ENCODE measurements at places on chromosomes 1 and 21.

DNA sequence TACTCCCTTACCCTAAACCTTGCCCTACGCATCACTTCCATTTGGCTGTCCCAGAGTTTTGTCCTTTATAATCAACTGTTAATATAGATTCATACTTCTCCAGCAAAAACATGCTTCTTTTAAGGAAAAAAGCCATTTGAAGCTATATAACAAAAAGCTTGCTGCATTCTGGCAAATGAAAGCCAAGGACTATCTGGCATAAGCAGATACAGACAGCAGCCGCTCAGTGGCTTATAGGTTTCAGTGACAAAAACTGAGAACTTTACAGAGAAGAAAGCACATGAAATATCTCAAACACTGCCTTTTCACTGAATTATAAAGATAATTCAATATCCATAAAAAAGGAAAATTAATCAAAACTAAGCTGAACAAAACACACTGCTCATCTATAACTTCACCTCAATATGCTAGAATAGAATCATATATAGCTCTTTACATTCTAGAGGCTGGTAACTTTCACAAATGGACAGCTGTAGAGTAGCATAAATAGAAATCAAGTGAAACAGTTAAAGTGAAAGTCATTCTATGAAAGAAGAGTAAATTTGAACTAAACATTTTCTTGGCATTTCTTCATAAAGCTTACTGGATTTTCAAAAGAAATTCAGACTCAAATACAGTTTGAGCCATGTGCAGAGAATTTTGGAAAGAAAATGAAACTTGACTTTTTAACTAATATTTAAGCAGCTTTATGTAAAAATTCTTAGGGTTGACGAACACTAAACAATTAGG is 19.6 kb downstream of the CDC42BPA start:
- no peak for DNase-seq

- DNase-seq: no peak
Observed at GRCh38 chr1:83571536-83571935, 427.4 kb downstream of the TTLL7 start.

DNA sequence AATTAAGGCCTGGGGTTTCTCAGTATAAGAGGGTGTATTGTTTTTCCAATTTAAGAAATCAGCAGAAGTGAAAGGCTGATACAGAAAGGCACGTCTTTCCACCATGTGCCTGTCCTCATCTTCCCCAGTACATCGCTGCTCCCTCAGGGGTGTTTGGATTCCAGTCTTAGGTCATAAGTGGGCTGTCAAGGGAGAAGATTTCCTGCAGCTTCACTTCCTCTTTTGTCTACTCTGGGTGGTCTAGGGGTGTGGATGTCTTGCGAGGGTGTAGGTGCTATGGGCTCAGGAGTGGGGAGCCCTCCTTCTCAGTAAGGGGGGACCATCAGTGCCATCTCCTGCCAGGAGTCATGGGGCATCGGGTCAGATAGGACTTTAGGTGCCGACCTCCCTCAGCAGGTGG is 999.8 kb upstream of the NCAM2 start:
- no peak for DNase-seq

- DNase-seq: peak; percentile 54
Observed at GRCh38 chr1:22814176-22815042, 103.8 kb downstream of the EPHB2 start.

DNA sequence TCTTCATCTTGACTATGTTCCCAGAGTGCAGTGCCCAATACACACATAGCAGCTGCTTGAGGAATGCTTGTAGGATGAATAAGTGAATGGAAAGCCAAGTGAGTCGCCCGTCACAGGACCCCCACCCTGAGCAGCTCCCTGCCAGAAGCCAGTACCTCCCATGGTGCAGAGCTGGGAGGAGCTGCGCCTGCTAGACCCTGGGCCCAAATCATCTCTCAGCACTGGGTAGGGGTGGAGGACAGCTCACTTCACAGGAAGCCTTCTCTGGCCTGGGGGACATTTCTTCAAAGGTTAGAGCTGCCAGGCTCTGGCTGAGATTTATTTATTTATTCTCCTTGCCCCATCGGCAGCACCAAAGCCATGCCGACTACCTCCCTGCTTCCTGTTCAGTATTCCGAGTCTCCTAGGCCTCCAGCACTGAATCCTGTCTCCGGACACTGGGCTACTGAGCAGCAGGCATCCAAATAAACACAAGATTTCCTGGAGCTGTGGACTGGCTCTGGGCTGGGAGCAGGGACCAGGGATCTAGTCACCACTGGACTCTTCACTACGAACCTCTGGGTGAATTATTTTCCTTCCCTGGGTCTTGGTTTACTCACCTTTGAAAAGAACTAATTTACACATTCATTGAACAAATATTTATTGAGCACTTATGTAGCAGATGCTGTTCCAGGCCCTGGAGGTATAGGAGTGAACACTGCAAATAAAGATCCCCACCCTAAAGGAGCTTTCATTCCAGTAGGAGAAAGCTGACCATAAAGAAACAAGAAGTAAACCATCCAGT is 187.7 kb downstream of the TRABD2B start:
- DNase-seq: no peak

GRCh38 chr1:210769473-210769872 is 364.5 kb downstream of the KCNH1 start:
- no peak for DNase-seq

- no peak for DNase-seq
Observed at GRCh38 chr21:23401278-23401677, 2206.0 kb downstream of the MRPL39 start.

DNA sequence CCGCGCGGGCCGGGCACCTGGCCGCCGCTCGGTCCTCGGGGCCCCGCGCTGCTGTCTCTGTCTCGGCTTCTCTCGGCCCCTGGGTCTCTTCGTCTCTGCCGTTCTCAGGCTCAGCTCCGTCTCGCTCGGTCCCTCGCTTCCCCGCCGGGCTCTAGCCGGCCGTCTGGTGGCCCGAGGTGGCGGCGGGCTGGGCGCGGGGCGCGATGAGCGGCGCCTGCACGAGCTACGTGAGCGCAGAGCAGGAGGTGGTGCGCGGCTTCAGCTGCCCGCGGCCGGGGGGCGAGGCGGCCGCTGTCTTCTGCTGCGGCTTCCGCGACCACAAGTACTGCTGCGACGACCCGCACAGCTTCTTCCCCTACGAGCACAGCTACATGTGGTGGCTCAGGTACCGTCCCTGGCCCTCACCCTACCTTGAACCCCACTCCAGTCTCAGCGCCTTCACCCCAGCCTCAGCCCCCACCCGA is 355 bp downstream of the SHISAL2A start:
- no peak for DNase-seq

DNA sequence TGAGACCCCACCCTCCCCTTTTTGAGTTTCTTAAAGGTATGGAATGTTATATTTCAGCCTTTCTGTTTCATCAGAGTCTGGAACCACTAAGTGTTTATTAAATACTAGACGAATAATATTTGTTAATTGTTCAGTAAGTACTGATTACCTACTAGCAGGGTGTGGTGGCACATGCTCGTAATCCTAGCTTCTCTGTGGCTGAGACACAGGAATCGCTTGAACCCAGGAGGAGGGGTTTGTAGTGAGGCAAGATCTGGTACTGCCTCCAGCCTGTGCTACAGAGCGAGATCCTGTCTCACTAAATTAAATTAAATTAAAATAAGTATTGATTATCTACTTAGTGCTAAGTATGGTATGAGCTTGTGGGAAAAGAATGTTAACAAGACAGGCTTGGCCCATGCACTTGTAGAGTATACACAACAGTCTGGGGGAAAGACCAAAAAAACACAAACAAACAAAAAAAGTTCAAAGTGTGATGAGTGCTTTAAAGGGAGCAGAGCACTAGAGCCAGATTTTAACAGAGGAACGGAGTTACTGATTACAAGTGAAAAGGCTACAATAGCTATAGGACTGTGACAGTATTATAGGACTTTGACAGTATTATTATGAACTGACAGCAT is 2.4 kb downstream of the CEPT1 start:
- DNase-seq: no peak

GRCh38 chr1:65420590-65421350 is at the start of the genes LEPR and LEPROT:
Gene LEPR, plus strand, starts transcription at chr1:65420668. Its CDS starts 144,898 bp downstream, at chr1:65565566.
Gene LEPROT, plus strand, starts transcription at chr1:65420668. Its CDS starts 57 bp downstream, at chr1:65420725.
- DNase-seq: no peak

DNA sequence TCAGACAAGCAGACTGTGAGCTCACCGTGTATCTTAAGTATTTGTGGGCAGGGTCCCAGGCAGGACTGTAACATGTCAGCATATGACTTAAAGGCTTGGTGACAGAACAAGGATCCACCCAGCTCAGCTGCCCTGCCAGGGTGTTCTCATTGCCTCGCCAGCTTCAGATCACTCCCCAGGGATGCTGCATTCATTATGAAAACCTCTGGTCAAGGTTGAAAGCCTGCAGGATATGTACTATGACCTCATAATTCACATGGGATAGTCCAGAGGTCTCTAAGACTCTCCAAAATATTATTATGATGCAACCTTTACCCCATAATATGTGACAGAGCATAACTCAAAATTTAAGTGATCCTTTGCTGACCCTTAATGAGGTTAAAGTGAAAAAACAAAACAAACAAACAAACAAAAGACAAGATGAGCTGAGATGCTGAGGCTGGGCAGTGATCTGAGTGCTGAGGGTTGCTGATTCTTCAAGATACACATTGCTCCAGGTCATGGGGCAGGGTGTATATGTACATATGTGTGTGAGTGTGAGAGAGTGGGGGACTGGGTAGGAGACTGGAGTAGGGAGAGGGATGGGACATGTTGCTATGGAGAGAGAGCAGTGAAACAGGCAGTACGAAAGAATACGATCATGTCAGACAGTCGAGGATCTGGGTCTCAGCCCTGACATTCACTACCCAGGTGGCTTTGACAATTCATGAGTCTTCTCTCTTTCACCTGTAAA is 98.8 kb upstream of the DUSP10 start:
- no peak for DNase-seq

GRCh38 chr1:208084220-208084619 is 160.0 kb downstream of the PLXNA2 start:
- DNase-seq: no peak

- no peak for DNase-seq
Observed at GRCh38 chr1:84668185-84668584, 22.1 kb downstream of the SSX2IP start.

- no peak for DNase-seq
Observed at GRCh38 chr21:32403201-32403777, 9.2 kb upstream of the EVA1C start.

DNA sequence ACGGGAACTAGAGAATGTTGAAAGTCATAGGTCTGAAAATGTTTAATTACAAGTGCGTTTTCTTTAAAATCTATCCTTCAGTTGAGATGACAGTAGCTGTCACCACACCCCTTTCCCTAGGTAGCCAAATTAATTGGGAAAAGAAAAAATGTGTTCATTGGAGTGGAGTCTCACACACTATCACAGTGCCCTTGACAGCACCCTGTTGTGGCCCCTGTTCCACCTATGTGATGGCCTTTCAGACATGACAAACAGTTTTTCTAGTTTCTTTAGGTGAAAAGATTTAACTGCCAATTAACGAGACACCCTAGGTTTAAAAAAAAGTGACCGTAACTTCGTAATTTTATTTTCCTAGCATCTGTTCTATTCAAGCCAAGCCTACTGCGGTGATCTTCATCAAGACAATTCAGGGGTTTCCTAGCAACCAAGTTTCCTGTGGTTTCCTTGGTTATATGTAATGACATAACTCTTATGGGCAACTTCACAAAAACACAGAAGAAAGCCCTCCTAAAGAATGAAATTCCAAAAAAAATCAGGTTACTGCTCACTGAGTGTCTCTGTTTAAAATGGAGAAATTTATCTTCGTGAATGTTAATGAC is 298.3 kb downstream of the PDE4B start:
- no peak for DNase-seq

DNA sequence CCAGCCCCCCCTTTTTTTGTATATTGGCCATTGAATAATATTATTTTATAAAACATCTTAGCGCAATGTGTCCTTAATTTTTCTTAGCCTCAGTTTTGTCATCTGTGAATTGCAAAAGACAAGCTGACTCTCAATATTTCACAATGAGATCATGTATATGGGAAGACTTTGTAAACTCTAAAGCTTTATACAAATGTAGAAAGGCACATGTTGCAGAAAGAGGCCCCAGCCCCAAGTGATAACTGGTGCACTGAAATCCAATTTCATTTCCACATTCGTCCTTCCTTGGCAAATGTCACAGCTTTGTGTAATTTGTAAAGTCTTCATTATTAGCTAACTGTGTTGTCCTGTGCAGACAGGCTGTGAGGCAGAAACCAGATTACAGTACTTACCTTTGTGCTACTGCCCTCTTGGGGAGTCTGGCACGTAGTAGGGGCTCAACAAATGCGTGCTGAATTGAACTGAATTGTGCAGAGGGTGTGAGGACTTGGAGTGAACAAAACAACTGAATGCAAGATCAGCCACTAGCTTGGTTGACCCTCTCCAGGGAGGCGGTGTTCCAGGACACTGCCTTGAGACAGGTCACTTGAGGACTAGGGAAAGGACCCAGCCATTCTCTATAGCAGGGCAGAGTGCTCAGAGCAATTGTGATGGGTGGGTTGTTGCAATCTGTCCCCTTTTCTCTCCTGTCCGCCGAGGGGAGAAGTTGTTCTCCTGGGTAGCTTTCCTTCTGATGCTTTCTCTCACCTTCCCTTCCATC is 74.6 kb downstream of the LMO4 start:
- no peak for DNase-seq

DNA sequence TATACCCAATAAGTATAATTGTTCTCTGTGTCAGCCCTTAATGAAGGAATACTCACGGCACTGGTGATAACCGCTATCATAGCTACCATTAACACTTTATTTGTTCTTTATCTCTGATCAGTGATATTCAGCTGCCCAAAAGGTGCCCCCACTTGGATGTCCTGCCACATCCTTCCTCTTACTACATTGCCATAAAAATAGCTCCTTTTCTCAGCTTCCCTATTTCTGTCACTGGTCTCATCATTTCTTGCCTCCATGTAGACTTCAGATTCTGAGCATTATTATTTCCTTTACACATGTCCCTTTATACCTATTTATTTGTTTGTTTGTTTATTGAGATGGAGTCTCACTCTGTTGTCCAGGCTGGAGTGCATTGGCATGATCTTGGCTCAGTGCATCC is 2.7 kb upstream of the RAB29 start:
- DNase-seq: no peak

DNA sequence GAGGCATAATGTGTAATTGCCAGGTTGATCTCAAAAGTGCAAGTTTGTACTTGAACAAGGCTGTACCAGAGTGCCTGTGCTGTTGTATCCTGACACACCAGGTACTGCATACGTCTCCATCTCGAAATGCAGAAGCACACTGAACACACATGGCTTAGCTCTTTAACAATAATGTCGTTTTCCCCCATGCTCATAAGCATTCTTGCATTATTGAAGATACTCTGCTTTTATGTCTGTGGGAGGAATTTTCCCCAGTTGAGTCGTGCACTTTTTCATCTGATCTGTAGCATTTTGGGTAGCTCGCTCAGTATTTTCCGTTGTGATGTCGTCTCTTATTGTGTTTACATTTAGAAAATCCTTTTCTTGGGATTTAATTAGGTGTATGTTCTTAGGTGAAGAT is 98.7 kb downstream of the PCBP3 start:
- DNase-seq: no peak

GRCh38 chr1:202623075-202623474 is 87.2 kb downstream of the SYT2 start:
- DNase-seq: no peak

GRCh38 chr1:59697150-59697800 is 117.5 kb upstream of the HOOK1 start:
- DNase-seq: no peak

- no peak for DNase-seq
Observed at GRCh38 chr1:3042481-3042880, 21.2 kb downstream of the ACTRT2 start.

- DNase-seq: no peak
Observed at GRCh38 chr1:217813031-217813430, 181.9 kb downstream of the SPATA17 start.

GRCh38 chr1:94676686-94677085 is 135.1 kb upstream of the F3 start:
- no peak for DNase-seq
